ENCODE measurements at places on chromosomes 12 and 14. TPM values are rescaled to one million over a fixed set of nuclear protein-coding genes. Genes with fewer than 3 reads are reported as not detected.

DNA sequence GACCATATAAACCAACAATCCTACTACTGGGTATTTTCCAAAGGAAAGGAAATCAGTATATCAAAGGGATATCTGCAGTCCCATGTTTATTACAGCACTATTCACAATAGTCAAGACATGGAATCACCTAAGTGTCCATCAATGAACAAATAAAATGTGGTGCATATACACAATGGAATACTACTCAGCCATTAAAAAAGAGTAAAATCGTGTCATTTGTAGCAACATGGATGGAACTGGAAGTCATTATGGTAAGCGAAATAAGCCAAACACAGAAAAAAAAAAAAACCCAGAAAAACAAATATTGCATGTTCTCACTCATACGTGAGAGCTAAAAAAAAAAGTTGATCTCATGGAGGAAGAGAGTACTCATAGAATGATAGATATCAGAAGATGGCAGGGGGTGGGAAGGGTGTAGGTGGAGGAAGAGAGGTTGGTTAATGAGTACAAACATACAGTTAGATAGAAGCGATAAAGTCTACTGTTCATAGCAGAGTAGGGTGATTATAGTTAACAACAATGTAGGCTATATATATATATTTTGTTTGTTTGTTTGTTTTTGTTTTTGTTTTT, 49.3 kb downstream of the BCAT1 start:
- H3K4me3 ChIP-seq = no peak overlapping the region
- DNase-seq = no peak
- H3K27me3 ChIP-seq = peaks cover 11% of the 10 kb centered on the region
- peak overlapping the region; percentile 18 for H3K27ac ChIP-seq

HCAR3 gene
- 0.46 TPM for total RNA-seq

DNA sequence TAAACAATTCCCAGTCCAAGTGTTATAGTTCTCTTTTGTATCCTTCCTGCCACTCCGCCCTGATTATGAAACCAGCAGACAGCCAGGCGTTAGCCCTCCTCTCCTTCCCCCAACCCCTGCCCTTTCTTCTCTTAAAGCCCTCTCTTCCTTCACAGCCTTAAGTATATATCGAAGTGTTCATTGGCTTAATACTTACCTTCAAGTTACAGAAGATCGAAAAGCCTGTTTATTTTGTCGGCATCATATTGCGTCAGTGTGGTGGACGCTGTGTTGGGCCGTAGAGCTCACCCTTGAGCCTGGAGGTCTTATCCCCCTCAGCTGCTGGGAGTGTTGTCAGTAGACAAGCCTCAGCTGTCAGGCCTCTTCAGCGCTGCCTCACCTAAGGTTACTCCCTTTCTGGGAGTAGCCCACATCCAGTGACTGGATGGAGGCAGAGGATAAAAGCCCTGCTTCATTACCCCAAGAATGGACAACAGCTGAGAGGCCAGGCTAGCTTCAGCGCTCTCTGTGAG, 36.2 kb downstream of the CMAS start:
- no peaks in the 10 kb centered on the region for H3K36me3 ChIP-seq
- no peak for DNase-seq
- no peaks in the 10 kb centered on the region for H3K4me1 ChIP-seq
- H3K27ac ChIP-seq = no peak overlapping the region
- H3K4me3 ChIP-seq = no peak overlapping the region

SP1 gene
- total RNA-seq = 67.9 TPM

DNA sequence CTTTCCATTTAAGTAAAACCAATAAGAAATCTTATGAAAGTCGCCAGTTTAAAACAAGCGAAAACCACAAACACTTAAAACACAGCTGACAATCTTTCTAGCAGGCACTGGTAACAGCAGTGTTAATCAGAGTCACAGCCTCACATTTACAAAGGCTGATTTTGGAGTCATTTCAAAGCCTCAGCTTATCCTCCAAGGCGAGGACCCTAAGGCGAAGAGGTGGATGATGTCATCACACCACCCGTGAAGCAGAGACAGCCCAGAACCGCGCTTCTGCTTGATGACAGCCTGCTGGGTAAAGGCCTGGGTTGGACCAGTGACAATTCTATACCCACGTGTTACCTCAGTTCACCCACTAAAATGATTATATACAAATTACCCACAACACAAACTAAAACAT, 10.1 kb downstream of the GOLGA3 start:
- H3K4me3 ChIP-seq = no peak overlapping the region
- no peaks in the 10 kb centered on the region for H3K4me1 ChIP-seq
- H3K27ac ChIP-seq = no peak overlapping the region
- peaks cover 55% of the 10 kb centered on the region for H3K36me3 ChIP-seq

GRCh38 chr12:93098077-93098476, 169.0 kb upstream of the EEA1 start:
- no peak overlapping the region for H3K27ac ChIP-seq
- H3K36me3 ChIP-seq = no peaks in the 10 kb centered on the region
- DNase-seq = peak; percentile 38
- no peak overlapping the region for H3K4me3 ChIP-seq
- no peaks in the 10 kb centered on the region for H3K27me3 ChIP-seq

DNA sequence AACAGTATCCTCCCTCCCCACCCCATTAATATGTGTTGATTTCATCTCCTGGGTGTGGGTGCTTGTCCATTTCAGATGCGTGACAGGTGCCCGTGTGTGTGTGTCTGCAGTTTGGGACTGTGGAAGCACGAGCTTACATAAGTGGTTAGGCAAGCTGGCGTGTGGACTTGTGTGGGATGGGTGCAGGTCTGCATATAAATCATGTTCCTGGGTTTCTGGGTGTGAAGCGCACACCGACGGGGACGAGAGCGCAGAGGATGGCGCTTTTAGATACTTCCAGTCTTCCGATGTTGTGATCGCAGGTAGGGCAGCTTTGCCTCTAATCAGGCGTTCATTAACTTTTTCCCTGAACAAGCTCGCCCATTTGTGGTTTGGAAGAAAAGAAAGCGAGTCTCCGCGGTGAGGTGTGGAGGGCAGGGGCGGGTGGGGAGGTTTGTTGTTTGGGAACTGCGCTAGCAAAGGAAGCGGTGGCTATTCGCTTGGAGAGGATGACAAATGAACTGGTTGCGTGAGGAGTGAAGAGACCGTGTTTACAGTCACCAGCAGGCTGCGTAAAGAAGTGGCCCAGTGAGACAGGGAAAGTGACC, 865 bp downstream of the RGS6 start:
- H3K27me3 ChIP-seq = peaks cover 55% of the 10 kb centered on the region
- no peaks in the 10 kb centered on the region for H3K36me3 ChIP-seq
- peak overlapping the region; percentile 74 for H3K4me3 ChIP-seq
- no peak for DNase-seq

DNA sequence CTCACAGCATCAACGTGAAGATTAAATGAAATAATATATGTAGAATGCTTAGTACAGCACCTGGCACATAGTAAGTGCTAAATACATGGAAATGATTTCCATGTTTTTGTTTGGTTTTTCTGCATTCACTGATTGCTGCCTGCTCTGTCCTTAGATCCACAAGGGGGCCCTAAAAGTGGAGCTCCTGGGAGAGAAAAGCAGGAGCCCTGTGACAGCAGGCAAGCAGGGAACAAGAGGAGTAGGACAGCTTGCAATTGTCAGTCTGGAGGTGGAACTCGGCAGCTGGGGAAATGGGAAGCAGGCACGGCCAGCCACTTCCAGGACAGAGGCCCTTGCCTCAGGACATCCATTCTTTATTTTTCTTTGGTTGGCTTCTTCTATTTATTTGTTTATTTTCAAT, 292.9 kb downstream of the BMP4 start:
- no peak overlapping the region for H3K27ac ChIP-seq
- no peaks in the 10 kb centered on the region for H3K27me3 ChIP-seq
- no peak for DNase-seq
- H3K4me1 ChIP-seq = no peaks in the 10 kb centered on the region
- no peak overlapping the region for H3K4me3 ChIP-seq

MYF5 gene
- total RNA-seq = not detected

RBP5 gene
- 1.2 TPM for total RNA-seq

- H3K27ac ChIP-seq = no peak overlapping the region
- no peaks in the 10 kb centered on the region for H3K36me3 ChIP-seq
- H3K4me3 ChIP-seq = no peak overlapping the region
- DNase-seq = no peak
- no peaks in the 10 kb centered on the region for H3K4me1 ChIP-seq
- H3K27me3 ChIP-seq = no peaks in the 10 kb centered on the region
Observed at GRCh38 chr14:27392153-27392552, 794.3 kb upstream of the NOVA1 start.
